ENCODE measurements at places on chromosomes 1 and 21. TPM values are rescaled to one million over a fixed set of nuclear protein-coding genes. Genes with fewer than 3 reads are reported as not detected.

HIVEP3 gene
- 5.1 TPM for total RNA-seq

DNA sequence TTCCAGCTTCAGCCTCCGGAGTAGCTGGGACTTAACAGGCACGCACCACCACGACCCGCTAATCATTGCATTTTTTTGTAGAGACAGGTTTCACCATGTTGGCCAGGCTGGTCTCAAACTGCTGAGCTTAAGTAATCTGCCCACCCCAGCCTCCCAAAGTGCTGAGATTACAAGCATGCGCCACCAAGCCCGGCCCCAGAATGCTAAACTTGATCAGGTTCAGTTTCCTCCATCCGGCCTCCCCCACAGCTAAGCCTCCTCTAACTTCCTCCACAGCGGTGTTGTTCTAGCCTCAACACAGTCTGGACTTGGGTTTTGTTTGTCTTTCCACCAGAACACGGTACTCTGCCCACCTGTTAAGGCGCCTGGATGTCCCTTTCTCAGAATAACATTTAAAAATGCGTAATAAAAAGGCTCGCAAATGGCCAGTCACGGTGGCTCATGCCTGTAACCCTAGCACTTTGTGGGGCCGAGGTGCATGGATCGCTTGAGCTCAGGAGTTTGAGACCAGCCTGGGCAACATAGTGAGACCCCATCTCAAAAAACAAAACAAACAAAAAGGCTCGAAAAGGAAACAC lies 2.4 kb downstream of the PARP1 start:
- no peak overlapping the region for H3K27ac ChIP-seq
- peaks cover 25% of the 10 kb centered on the region for H3K36me3 ChIP-seq
- peaks cover 58% of the 10 kb centered on the region for H3K4me1 ChIP-seq
- H3K4me3 ChIP-seq = peak overlapping the region; percentile 29

DNA sequence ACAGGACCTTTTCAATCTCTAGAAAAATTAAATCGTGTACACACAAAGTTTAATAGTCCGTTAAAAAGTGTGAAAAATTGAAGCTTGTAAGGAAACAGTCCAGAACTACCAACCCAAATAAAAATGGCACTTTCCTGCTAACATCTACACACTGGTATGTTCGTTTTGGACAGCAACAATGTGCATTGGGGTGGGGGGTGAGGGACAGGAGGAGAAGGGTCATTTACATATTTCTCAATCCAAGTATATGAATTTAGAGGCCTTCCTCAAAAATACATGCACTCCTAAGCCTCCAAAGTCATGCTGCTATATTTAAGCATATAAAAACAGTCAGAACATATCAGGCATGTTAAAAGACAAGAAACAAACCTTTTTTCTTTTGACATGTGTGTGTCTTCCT lies 2.5 kb downstream of the PPP1R15B start:
- H3K36me3 ChIP-seq = peaks cover 39% of the 10 kb centered on the region
- peak overlapping the region; percentile 100 for H3K27ac ChIP-seq
- DNase-seq = no peak
- H3K4me1 ChIP-seq = peaks cover 21% of the 10 kb centered on the region
- H3K4me3 ChIP-seq = peak overlapping the region; percentile 98

- H3K27me3 ChIP-seq = no peaks in the 10 kb centered on the region
- H3K4me1 ChIP-seq = no peaks in the 10 kb centered on the region
- no peak overlapping the region for H3K27ac ChIP-seq
- no peaks in the 10 kb centered on the region for H3K36me3 ChIP-seq
- no peak for DNase-seq
Observed at GRCh38 chr1:216046336-216046735, 376.9 kb downstream of the USH2A start.

GRCh38 chr1:7228252-7228961 lies 443.2 kb downstream of the CAMTA1 start:
- no peak for DNase-seq
- H3K4me1 ChIP-seq = no peaks in the 10 kb centered on the region
- H3K27me3 ChIP-seq = no peaks in the 10 kb centered on the region
- no peak overlapping the region for H3K4me3 ChIP-seq
- no peaks in the 10 kb centered on the region for H3K36me3 ChIP-seq

MYBPH gene
- not detected for total RNA-seq

DNA sequence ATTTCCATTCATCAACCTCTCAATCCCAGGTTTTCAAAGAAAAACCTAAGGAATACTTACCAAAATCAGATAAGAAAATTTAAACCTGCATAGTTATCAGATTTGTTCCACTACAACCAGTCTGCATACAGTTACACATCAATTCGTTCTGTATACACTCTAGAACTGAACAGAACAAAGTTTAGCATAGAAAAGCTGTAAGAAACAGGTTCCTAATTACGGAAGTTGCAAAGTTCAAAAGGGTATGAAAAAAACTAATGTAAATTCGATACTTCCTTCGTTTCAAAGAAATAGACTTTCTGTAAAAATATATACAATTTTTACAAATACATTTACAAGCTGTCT lies 3.1 kb downstream of the MCL1 start:
- no peaks in the 10 kb centered on the region for H3K27me3 ChIP-seq
- DNase-seq = no peak
- peaks cover 48% of the 10 kb centered on the region for H3K4me1 ChIP-seq
- H3K4me3 ChIP-seq = peak overlapping the region; percentile 84
- peak overlapping the region; percentile 37 for H3K27ac ChIP-seq
- H3K36me3 ChIP-seq = peaks cover 73% of the 10 kb centered on the region

S1PR1 gene
- total RNA-seq = 397 TPM

- H3K27me3 ChIP-seq = no peaks in the 10 kb centered on the region
- no peak overlapping the region for H3K4me3 ChIP-seq
- DNase-seq = no peak
- no peak overlapping the region for H3K27ac ChIP-seq
- no peaks in the 10 kb centered on the region for H3K4me1 ChIP-seq
- peaks cover 4% of the 10 kb centered on the region for H3K36me3 ChIP-seq
Observed at GRCh38 chr1:24364975-24365678, 46.0 kb downstream of the GRHL3 start.

- H3K36me3 ChIP-seq = no peaks in the 10 kb centered on the region
- peaks cover 80% of the 10 kb centered on the region for H3K4me1 ChIP-seq
- H3K4me3 ChIP-seq = no peak overlapping the region
- no peak for DNase-seq
- H3K27ac ChIP-seq = no peak overlapping the region
Observed at GRCh38 chr1:27598295-27598687, 5.7 kb downstream of the AHDC1 start.

Data from CD4-positive, alpha-beta T cell (primary cell).